ENCODE measurements at places on chromosomes 11 and 22.

GRCh38 chr11:38900211-38900610 is 2302.2 kb upstream of the RAG2 start:
- peak; percentile 68 for DNase-seq

GRCh38 chr11:3866206-3866605 is 10.7 kb downstream of the STIM1 start:
- no peak for DNase-seq

- peak; percentile 13 for DNase-seq
Measured at GRCh38 chr11:72189455-72190250, 2.3 kb upstream of the FOLR1 start.

GRCh38 chr11:7604331-7604955 is 68.9 kb downstream of the CYB5R2 start:
- no peak for DNase-seq

- DNase-seq, result no peak
Measured at GRCh38 chr22:46350646-46351045, 15.1 kb downstream of the TRMU start.

DNA sequence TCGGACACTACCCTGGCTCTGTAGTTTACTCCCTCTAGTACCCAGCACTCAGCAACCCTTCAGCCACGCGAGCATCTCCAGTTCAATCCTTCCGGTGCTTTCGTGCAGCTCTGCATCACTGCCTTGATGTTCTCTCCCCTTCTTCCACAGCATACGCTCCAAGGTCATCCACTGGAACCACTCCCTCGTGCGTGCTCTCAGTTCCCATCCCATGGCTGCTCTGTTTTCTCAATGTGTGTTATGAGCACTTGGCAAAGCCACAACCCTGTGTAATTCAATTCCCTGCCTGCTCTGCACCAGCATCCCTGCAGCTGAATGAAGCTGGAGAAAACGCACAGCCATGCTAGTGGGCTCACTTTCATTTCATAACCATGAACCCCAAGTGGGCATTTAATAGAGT is 38.5 kb upstream of the NFRKB start:
- DNase-seq, result no peak
